ENCODE measurements at places on chromosomes 7 and 10.

GRCh38 chr7:131254211-131254610 lies 73.5 kb upstream of the MKLN1 start:
- DNase-seq, result no peak

DNA sequence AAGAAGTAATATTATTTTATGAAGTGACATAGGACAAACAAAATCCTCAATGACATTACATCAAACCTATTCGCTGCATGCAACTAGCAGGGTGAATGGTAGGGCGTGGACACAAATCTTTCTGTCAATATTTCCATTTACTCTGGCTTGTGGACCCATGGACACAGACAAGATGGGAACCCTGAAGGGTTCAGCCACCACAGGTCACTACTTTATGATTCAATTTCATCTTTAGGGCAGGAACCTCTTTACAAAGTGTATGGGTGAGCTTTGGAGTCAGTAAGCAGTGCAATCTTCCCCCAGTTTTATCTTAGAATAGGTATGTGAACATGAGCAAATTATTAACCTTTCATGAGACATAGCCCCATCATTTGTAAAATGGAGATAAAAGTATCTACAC lies 982.4 kb upstream of the LRRTM3 start:
- DNase-seq, result no peak

DNA sequence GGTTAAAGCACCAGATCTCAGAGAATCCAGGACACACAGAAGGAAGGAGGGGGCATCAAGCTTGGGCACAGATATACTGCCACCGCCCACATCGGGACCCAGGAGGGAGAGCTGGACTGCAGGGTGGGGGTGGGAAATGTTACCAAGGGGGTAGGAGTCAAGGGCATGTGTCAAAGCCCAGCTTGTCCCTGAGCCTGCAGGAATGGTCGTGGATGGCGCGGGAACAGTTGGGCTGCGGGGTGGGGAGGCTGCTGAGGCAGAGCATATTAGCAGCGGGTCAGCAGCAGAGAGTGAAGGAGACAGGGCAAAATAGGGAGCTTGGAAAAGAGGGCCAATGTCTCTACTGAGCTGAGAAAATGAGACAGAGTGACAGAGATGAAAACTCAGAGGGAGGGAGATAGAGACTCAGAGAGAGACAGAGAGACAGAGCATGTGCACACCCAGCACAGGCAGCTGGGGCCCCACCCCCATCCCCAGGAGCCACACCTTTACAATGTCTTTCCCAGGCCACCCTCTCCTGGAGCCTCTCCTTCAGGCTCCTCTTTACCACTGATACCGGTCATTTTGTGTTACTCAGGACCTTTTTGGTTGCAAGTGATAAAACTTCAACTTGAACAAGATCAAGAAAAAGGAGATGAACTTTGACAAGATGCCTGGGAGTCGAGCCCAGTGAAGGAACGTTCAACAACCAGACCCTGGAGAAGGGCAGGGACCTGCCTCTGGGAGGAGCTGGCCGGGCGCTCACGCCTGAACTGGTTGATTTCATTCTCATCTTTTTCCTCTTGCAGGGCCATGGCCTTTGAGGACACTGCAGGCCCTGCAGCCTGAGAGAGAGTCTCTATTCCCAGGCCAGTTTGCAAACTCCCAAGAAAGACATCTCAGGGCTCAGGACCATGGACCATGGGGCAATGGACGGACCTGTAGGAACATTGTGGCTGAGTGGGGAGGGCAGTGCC lies 50.0 kb downstream of the AOC1 start:
- DNase-seq, result no peak

DNA sequence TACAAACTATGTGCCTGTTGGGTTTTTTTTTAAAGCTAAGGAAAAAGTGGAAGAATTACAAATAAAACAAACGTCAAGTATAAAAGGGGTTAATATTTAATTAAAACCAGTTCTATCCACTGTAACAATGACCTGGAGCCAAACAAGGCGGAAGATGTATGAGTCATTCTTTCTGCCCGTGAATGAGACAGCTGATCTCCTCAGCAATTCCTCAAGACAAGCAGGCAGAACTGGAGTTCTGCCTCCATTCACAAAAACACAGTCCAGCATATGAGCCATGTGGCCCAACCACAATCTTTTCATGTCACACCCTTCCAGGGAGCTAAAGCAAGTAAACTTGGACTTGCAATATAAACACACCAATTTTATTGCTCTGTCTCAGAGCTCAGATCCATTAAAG lies 8.4 kb downstream of the ETV1 start:
- no peak for DNase-seq

DNA sequence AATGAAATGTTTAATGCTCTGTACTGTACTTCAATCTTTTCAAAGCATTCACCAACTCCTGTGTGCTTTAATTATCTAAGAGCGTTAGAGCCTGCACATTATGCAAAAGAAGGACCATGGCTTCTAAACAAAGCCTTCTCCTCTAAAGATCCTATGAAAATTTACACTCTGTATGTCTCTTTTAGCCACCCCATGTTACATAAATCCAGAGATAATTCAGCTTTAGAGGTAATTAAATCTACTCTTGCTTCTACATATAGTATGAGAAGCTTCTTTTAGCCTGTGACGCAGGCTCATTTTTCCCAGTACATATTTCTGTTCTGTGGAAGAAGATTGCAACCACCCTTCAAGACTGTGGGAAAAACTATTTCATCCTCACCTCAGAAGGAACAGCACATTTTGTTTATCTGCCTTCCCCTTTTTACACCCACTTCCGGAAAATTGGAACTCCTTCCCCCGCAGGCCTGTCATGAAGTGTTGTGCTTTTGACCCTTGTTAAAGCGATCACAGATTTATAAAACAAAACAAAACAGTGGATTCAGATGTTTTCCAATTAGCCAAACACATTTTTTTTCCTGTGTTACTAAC lies 8.1 kb upstream of the TAS2R16 start:
- no peak for DNase-seq

GRCh38 chr7:108321359-108321758 lies 134.9 kb downstream of the NRCAM start:
- no peak for DNase-seq

DNA sequence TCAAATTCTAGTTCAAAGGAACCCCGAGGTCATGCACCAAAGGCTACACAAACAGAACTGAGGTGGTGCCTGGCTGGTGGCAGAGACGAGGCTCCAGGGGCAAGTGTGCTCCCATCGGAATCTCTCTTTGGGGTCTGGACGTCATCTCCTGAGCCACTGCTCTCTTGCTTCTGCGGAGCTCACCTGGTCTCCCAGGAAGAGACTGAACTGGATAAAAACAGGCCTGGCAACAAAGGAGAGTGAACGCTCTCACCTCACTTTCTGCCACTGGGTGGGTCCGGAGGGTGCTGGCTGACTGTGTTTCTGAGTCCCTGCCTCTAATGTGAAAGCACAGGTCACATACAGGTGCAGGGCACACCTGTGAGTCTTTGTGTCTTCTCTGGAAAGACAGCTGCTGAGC lies 22.4 kb downstream of the VIPR2 start:
- DNase-seq, result no peak

DNA sequence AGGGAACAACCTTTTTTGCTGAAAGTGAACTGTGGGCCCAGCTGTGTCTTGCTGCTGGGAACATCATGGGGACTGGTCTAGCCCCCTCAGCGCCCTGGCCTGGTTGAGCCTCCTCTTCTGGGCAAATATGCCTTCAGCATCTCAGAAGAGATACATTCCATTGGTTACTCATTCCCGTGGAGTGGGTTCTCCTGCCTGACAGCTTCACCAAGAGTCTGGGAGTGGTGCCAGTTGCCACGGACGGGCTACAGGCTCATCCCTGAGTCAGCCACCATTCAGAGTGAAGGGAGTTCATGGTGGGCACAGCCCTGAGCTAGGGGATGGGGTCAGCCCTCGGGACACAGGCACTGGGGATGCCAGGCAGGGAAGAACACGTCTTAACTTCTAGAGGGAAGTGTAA lies 81.9 kb downstream of the RAMP3 start:
- no peak for DNase-seq
